ENCODE measurements at places on chromosomes 1 and 21.

- no peak for DNase-seq
Measured at GRCh38 chr1:212410231-212410820, 4.4 kb downstream of the PACC1 start.

GRCh38 chr1:3563610-3564009 is 47.7 kb downstream of the MEGF6 start:
- DNase-seq = no peak

GRCh38 chr1:21605964-21606705 is 63.0 kb downstream of the RAP1GAP start:
- no peak for DNase-seq

DNA sequence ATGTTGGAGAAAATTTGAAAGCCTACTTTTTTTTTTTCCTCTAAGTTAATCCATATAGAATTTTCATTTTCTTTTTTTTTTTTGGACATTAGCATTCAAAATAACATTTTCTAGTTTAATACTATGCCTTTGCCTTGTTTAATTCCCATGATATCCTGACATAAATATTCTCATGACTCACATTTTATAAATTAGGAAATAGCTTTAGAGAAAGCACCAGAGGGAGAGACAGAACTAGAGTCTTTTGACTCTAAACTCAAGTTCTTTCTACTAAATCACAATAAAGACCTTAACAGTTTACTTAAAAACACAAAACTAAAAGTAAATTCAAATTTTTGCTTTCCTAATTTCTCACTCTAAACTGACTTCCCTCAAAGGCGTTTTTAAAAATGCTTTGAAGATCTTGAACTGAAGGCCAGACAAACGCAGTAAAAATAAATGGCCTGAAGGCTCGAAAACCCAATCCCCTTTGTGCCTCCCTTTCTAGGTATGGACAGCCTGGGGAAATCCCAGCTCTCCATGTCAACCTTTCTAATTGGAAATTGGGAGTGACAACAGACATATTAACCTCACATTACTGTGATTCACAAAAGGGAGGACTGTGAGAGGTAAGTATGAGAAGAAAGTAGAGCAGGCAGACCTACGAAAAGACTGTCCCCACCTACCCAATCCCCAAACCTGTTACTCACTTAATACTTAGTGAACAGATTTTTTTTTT is 104.6 kb downstream of the ENAH start:
- DNase-seq = no peak

DNA sequence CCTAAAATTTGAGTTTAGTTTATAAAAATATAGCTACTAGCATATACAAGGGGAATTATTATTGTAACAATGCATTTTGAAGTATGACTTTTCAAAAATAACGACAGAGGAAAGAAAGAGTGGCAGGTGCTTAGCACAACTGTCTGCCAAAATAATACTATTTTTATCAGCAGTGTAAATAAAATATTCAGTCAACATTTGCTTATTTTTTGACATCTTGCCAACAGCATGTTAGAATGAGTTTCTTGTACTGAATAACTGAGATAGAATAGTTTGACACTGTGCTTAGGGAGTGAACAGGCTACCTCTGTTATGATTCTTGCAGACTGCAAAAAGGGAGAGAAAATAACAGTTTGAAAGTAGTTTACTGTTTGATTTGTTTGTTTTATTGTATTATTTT is 909.8 kb downstream of the BRINP3 start:
- DNase-seq = no peak

DNA sequence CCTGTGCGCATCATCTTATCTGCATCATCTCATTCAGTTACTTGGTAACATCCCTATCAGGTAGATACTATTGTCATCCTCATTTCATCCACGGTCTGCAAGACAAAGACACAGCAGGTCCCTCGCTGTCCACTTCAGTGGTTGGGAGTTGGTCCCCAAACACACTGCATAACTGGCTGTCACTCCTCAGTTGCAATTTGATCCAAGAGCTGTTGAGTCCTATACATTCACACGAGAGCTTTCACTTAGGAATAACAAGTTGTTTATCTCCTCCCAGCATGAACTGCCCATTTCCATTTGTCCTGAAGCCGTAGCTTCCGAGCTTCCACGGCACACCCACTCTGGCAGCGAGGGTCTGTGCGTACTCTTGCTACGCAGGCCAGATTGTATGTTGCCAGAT is 472.0 kb downstream of the CAMTA1 start:
- no peak for DNase-seq

DNA sequence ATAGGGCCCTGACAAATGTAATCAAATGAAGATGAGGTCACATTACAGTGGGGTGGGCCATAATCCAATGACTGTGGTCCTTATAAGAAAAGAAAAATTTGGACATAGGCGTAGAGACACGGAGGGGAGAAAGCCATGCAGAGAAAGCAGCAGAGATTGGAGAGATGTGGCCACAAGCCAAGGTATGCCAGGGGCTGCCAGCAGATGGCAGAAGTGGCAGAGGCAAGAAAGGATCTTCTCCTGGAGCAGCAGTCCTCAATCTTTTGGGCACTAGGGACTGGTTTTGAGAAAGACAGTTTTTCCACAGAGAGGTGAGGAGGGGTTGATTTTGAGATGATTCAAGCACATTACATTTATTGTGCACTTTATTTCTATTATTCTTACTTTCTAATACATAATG is 355.1 kb downstream of the NPHP4 start:
- peak; percentile 11 for DNase-seq

DNA sequence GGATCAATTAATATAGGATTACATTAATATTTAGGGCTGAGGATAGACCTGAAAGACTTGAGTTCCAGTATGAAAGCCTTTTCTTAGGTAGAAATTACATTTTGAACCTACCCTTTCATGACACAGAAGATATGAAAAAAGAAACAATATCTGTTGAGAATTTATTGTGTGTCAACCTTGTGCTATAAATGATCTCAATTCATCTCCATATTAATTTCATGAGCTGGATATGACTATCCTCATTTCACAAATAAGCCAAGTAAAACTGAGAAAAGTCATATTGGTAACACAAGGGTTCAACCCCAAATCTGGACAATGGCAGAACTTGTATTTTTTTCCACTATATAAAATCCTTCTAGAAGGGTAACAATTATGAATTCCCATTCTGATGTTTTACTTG is 120.0 kb downstream of the TRIM33 start:
- DNase-seq = no peak

GRCh38 chr1:158024737-158025136 is 31.3 kb downstream of the KIRREL1 start:
- no peak for DNase-seq

- no peak for DNase-seq
Measured at GRCh38 chr21:42937960-42938605, 12.7 kb upstream of the ERVH48-1 start.

DNA sequence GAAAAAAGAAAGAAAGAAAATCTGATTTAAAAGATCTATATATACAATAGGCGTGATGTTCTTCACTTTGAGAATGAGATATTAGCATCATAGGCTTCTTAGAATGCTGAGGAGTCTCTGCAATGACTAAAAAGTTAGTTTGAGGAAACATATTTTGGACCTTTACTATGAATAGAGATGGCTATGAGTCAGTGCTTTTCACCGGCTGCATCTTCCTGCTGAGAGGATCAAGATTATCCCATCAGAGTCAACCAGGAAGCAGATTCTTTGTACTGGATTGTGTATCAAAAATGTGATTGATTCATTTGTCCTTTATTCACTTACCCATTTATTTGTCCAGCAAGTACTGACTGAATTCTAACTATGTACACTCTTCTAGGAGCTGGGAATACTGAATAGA is 144.2 kb downstream of the KCNK2 start:
- no peak for DNase-seq

GRCh38 chr1:64920941-64921589 is 45.3 kb downstream of the JAK1 start:
- no peak for DNase-seq

DNA sequence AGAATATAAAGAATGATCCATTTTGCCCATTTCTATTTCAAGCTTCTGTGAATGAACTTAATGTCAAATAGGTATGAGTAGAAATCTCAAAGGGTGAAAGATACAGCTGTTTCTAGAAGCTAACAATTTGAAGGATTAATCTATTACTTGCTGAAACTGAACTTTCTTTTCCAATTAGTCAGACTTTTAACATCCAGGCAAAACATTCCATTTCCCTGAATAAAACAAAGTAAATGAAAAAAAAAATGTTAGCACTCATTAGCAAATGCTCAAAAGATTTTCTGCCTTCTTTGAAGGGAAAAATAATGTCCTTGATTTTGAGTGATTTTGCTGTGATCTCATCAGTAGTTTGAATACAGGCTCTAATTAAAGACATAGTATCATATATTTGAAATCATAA is 447.6 kb upstream of the PRMT6 start:
- no peak for DNase-seq

DNA sequence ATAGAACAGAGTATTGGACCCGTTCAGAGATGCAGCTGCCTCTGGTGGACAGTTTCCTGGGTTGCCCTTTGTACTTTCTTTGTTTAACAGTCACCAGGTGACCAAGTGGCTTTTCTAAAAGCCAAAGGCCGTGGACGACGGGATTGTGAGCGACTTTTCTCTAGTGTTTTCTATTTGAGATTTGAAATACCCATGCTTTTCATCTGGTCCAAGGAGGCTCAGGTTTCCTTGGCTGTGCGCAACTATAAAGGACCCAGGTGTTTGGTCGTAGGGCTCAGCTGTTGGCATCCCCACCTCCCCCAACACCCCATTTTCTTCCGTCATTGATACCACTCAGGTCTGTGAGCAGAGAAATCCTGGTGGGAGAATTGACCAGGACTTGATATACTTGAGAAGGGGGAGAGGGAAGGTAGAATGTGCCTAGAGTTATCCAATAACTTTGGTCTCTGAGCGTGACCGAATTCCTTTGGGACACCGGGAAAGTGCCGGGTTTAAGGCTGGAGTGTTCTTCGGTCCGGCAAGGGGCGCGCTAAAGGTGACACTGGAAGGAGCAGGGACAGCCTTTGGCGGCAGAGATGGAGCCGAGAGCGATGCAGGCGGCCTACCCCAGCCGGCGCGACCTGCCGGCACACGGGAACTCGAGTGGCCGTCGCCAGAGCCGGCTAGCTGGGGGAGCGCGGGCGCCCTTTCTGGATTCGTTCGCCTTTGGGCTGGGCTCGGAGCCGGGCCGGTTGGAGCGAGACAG is 83.4 kb upstream of the BMP8A start:
- DNase-seq = no peak

GRCh38 chr1:26411624-26412074 is 1.0 kb downstream of the LIN28A start:
- DNase-seq = no peak
